ENCODE measurements at places on chromosomes 6 and 20.
A peak's percentile ranks its signal among the peaks of the same experiment; 100 is the strongest.

GRCh38 chr6:149458806-149459205 lies 26.0 kb downstream of the ZC3H12D start:
- no peak for DNase-seq

DNA sequence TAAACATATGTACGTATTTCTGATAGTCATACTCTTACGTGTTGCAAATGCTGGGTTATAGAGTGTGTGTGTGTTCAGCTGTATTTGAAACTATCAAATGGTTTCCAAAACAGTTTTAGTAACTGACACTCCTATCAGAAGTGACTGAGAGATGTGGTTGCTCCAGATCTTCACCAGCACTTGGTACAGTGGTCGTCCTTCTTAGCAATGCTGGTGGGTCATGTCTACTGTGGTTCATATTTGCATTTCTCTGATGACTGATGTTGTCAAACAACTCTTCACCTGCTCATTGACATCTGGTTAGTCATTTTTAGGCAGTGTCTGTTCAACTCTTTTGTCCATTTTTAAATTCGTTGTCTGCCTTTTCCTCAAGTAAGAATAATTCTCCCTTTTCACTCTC lies 259.3 kb downstream of the KIF16B start:
- no peak for DNase-seq

DNA sequence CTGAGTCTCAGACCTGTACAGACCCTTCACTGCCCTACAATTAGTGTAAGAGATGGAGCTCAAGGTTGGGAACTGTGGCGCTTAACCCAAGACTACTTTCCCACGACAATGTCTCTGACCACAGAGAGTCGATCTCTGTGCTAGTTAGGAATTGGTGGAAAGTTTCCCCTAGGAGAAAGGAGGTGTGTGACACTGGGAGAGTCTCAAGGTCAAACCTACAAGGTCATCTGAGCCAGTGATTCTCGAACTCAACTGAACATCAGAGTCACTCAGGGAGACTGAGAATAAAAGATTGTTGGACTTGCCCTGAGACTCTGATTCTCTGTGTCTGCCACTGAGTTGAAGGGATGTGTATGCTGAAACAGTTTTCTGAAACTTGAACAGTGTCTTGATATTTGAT lies 9.7 kb upstream of the AFDN start:
- DNase-seq, result no peak

- DNase-seq, result no peak
Measured at GRCh38 chr6:150534553-150534952, 65.1 kb upstream of the PLEKHG1 start.

DNA sequence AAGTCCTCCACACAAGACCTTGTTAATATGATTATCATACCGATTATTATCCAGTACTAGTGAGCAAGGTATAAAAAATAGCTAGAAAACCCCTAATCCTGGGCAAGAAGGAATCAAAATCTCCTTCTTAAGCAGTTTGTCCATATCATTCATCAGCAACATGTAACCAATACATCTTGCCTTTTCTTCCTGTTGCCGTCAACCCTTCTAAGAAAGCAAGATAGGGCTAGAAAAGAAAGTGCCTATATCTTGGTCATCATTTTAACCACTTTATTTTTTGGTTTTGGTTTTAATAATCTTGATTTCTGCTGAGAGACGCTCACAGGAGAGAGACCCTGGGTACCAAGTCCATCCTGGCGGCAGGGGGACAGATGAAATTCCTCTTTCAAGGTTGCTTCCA lies 27.2 kb upstream of the PREX1 start:
- no peak for DNase-seq

DNA sequence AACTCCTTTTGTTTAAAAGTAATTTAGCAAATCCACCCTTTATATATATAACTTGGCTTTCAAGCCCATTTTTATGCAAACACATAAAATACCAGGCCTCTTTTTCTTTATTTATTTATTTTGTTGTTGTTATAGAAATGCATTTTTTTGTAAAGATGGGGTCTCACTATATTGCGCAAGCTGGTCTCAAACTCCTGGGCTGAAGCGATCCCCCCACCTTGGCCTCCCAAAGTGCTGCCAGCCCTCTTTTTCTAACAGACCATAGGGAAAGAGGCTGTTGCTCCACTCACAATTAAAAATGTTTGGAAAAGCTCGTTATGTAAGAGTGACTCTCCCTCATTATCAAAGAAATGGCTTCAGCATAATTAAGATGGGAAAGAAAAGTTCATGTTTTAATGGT lies 440.9 kb downstream of the HACE1 start:
- no peak for DNase-seq

- DNase-seq, result no peak
Measured at GRCh38 chr6:130306377-130306776, 59.4 kb upstream of the TMEM200A start.

DNA sequence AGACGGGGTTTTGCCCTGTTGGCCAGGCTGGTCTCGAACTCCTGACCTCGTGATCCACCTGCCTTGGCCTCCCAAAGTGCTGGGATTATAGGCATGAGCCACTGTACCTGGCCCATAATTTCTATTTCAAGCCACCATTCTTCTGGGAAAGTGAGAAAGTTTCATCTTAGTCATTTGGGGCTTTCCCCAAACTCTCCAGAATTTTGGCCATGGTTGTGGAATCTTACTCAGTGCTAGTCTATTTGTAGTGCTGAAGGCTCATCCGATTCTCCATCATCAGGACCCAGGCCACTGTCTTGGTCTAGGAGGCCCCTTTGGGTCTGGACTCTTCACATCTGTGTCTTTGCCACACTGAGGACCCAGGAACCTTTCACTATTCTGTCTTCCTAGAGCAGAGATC lies 164.9 kb downstream of the EYA2 start:
- DNase-seq, result no peak

GRCh38 chr6:25942561-25943147 lies 12.2 kb upstream of the SLC17A2 start:
- no peak for DNase-seq

DNA sequence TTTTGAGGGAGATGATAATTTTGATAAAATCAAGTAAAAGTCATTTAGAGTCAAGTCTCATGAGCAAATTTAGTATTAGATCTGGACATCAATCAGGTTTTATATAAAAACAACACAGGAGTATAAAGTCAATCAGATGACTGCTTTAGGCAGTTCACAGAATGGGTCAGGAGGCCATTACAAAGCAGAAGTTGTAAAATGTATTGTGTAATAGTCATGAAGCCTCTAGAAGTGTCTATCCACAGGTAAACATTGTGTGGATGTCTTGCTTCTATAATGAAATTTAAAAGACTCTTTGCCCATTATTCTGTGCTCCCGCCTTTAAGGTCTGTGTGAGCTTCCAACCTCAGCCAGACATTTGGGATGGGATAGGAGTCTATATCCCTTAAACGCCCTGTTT lies 28.8 kb downstream of the MAP7 start:
- no peak for DNase-seq

- no peak for DNase-seq
Measured at GRCh38 chr20:5705827-5706226, 44.4 kb upstream of the SHLD1 start.

DNA sequence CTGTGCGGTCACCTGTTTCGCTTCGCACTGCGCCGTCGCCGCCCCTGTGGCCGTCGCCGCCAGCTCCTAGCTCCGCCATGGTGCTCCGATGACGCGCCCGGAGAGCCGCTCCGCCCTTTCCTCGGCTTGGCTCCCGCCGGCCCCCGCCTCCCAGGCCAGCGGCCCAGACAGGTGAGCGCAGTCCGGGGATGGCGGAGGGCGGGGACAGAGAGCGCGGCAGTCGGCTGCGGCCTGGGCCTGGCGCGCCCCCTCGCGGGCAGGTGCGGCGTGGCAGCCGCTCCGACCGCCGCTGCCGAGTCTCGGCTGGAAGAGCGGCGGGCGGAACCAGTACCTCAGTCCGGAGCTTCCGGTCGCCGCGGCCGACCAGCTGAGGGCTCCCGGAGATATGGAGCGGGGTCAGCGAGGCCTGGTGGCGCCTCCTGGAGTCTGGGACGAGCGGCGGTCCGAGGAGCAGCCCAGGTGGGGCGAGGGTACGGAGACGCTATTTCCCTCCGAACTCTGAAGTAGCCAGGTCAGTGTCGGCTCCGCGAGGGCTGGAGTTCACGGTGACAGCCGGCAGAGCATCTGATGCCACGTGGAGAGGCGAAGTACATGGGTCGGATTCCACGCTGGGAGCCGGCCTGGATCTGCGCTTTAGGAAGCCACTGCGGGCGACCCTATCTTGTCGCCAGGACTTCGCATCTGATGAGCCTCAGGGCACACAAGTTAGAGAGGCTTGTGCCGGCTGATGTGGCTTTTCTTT lies at the start of gene MAP7:
MAP7 (minus strand) TSS at position 93 of the 742 bp plus-strand sequence; CDS start at position 79, 14 bp downstream.
- peak; percentile 75 for DNase-seq

DNA sequence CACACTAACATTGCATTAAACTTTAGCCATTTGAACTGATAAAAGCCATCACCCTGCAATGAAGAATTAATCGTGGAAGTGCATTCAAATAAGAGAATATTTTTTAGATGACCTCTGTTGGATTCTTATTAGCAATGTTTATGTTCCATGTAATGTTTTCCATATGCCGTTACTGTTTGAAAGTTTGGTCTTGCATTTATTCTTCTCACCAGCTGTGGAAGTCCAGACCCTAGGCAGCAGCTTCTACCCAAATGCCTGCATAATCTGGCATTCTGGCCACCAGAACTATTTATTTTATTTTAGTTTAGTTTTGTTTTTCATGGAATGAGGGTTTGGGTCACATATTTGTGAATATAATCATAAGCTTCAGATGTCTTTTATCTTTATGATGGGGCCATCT lies 140.4 kb downstream of the SAMD5 start:
- no peak for DNase-seq

DNA sequence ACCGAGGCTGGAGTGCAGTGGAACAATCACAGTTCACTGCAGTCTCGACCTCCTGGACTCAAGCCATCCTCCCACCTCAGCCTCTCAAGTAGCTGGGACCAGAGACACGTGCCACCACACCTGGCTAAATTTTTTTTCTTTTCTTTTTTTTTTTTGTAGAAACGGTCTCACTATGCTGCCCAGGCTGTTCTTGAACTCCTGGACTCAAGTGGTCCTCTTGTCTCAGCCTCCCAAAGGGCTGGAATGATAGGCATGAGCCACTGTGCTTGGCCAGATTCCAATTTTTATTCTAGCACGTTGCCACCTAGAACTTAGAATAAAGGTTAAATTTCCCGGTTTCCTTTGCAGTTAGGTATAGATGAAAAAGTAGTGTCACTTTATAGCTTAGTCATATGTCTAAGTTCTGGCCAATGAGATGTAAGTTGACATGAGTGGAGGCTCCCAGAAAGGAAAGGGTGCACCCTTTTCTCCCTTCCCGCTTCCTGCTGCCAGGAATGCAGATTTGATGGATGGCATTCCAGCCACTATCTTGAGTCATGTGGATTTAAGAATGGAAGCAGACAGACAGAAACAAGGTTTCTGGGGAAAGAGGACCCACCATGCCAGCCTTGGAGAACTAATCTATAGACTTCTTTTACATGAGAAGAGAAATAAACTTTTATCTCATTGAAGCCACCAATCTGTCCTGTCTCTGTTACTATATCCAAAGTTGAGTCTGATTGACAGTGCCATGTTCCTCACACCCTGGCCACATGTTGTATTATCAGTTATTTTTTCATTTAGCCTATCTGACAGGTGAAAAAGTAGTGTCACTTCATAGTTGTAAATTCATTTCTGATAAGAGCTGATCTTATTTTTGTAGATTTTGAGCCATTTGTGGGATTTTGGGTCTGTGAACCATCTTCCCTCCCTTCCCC lies 60.6 kb upstream of the NCOA3 start:
- no peak for DNase-seq

- DNase-seq, result no peak
Measured at GRCh38 chr6:71349976-71350615, 61.5 kb downstream of the OGFRL1 start.

- peak; percentile 53 for DNase-seq
Measured at GRCh38 chr6:108835218-108835850, 12.9 kb upstream of the ARMC2 start.

- no peak for DNase-seq
Measured at GRCh38 chr6:169857343-169858292, 106.2 kb downstream of the ERMARD start.

DNA sequence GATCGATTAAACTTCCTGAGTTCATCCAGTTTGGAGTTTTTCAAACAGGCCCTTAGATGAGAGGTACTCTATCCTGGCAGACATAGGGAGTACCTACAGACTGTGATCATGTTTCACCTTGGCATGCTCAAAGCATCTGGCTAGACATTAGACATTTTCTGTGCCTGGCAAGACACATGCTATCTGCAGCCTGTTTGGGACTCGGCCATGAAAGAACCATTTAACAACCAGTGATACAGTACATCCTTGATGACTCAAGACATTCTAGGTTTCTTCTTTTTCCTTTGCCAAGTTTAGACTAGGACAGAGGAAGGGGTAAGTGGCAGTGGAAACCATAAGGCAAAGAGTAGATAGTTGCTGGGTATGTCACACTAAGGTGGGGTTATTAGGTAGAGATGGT lies 15.4 kb upstream of the PAQR8 start:
- DNase-seq, result no peak

DNA sequence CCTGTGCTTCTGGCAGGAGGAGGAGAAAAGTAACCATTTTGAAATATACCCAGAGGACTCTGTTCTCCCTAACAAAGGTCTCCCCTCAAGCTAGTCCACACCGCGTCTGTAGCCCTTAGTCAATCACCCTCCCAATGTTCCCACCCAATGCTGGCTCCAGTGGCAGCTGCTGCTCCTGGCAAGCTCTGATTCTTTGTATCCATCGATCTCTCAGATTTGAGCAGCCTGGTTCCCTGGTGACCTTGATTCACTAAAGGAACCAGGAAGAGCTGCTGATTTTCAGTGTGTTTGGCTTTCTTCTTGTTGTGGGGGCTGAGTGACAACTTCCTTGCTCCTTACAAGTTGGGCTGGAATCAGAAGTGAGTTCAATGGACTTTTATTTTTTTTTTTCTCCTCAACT lies 68.5 kb downstream of the FOXC1 start:
- no peak for DNase-seq

DNA sequence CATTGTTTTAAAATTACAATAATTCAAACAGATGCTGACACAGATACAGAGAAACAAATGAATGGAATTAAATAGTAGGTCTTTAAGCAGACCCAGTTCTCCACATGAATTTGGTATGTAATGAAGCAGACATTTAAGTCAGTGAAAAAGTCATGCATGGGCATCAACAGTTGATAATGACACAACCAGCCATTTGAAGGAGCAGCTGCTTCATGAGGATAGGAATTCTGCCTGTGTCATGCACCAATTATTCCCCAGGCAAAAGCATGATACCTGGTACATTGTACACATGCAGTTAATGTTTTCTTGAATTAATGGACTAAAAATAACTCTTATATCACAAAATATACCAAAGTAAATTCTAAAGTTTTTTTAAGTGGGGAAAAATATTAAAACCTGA lies 11.2 kb upstream of the HEY2 start:
- DNase-seq, result no peak

All from 8988T (cell line).